Stimulated activated CD4-positive, alpha-beta T cell treated with anti-CD3 and anti-CD28 coated beads, TNF-alpha, amount 100 ng/mL, for 48 hours (primary cell): ENCODE measurements at places on chromosomes 11 and 22.

GRCh38 chr11:59285716-59286260, 72.9 kb upstream of the OR5AN1 start:
- no peak for DNase-seq

- DNase-seq, result no peak
Measured at GRCh38 chr11:2737226-2737590, 37.4 kb upstream of the KCNQ1OT1 start.

- DNase-seq, result no peak
Measured at GRCh38 chr11:126129727-126130671, 67.3 kb upstream of the CDON start.

DNA sequence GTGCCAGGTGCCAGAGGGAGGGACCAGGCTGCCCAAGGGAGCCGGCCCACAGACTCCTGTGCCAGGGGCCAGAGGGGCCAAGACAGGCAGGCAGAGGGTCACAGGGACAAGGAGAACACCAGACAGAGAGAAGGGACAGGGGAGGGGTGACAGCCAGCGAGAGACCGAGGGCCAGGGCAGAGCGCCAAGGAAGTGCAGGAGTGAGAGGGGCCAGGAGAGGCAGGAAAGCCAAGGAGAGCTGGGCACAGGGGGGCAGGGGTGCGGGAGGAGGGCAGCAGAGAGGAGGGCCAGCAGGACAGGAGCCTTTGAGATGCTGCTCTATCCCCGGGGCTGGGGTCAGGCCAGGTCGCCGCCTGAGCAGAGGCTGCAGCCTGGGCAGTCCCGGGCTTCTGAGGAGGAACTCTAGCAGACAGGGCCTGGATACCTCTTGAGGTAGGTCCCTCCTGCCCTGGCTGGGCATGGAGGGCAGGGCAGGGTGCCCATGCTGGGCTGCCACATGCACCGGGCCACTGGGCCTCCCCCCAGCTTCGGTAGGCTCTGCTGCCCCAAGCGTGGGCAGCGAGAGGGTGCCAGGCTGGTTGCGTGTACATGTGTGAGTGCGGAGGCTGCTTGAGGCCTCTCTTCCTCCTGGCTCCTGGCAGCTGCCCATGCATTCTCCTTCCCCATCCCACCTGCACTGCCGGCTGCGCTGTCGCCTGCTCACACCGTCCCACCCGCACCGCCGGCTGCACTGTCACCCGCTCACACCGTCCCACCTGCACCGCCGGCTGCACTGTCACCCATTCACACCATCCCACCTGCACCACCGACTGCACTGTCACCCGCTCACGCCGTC, 12.2 kb downstream of the LSP1 start:
- DNase-seq, result no peak

- DNase-seq, result no peak
Measured at GRCh38 chr11:65781962-65782815, 1.4 kb upstream of the AP5B1 start.

DNA sequence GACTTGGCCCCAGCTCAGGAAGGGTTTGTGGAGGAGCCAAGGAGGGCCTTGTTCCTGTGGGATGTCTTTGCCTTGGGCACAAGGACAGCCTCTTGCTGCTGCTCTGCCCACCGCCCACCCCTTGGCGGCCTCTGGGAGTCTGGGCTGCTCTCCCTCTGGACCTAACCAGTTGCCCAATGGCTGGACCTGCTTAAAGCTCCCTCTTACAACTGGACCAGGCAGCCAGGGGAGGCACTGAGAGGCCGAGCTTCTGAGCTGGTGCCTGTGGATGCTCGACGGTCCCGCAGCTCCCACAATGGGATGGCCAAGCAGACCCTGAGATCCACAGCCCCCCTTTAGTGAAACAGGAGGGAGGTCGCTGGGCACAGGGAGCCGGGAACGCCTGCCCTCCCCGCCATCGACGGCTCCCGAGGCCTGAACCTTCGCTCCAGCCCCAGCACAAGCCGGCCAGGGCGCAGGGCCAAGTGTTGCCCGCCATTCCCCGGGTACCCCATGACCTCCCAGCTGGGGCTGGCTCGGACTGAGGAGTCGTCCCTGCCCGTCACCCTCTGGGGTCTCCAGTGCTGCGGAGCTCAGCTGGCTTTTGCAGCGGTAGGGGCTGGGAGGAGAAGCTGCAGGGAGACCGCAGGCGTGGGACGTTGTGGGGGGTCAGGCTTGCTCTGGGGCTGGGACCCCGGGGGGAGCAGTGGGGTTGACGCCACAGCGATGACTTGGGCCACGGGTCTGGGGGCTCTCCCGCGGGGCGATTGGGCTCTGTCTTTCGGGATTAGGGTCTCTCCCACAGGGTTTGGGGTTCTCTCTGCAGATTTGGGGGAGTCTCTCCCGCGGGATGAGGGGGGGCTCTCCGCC, 584 bp upstream of the GAL start:
- DNase-seq, result no peak

- no peak for DNase-seq
Measured at GRCh38 chr11:78612721-78613377, 38.2 kb upstream of the NARS2 start.

DNA sequence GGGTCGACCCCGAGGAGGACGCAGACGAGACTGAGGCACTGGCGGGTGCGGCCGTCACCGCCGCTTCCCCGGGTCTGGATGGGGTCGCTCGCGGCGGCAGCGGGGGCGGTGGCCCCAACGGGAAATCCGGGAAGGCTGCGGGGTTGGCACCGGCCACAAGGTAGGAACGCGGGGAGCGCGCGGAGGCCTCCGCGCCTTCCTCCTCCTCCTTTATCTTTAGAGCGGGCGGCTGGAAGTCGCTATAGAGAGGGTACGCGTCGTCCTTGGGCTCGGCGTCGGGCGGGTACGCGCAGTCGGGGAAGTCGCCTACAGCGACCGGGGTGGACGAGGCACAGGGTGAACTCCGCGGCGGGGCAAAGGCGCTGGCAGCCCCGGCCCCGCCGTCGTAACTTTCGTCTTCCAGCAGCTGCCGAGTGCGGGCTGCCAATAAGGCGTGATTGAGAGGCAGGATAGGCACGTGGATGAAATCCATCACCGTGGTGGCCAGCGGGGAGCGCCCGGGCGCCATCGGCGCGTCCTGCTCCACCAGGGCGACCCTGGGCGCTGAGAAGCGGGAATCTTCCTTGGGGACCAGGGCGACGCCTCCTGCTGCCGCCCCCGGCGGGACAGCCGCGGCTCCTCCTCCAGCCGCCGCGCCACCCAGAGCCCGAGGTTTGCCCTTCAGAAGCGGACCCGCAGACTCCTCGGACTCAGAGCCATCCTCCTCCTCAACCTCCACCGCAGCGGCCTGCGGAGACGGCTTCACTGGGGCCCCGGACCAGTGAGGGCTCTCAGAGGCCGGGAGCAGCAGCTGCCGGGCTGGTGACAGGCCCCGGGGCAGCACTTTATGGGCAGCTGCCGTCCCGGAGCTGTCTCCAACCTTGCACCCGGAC, 1.7 kb downstream of the PGR start:
- no peak for DNase-seq
